ENCODE measurements at places on chromosomes 6 and 20. TPM values are rescaled to one million over a fixed set of nuclear protein-coding genes. Genes with fewer than 3 reads are reported as not detected.

Gene HMGCLL1
- total RNA-seq, result 0.41 TPM

Gene COL9A1
- total RNA-seq, result 14.4 TPM

Gene ARMC2
- 4.3 TPM for total RNA-seq

Gene RSPH4A
- 0.52 TPM for total RNA-seq

Gene MROH8
- 0.50 TPM for total RNA-seq

Gene TGM3
- total RNA-seq, result not detected

Gene DDO
- not detected for total RNA-seq

Gene HTR1E
- total RNA-seq, result not detected

All from H1 (cell line).